Stimulated activated CD4-positive, alpha-beta T cell treated with anti-CD3 and anti-CD28 coated beads, Interleukin-1b, Interleukin-23, amount 100 ng/mL, for 1 hour (primary cell): ENCODE measurements at places on chromosomes 16 and 17.

- no peak for DNase-seq
These were observed 39.6 kb downstream of the ACTG1 start for GRCh38 chr17:81473019-81473418.

DNA sequence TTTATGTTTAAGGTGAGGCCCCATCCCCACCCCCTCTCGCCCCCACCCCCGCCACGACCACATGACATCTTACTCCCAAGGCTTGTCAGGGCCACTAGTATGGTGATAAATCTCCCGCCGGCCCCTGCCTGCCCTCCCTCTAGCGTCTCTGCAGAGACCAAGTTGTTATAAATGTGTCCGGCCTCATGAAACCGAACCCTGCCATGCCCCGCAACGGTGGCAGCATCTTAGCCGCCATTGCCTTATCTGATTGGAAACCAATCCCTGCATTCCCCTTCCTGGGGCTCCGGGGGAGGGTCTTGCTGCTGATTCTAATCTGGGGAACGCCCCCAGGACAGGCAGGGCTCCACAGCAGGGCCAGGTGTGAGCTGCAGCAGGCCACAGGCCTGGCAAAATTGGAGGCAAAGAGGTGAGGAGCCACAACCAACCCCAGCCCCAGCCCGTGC lies 352.4 kb downstream of the C16orf95 start:
- DNase-seq: no peak

GRCh38 chr17:12814718-12815117 lies 25.4 kb downstream of the ARHGAP44 start:
- DNase-seq: no peak

DNA sequence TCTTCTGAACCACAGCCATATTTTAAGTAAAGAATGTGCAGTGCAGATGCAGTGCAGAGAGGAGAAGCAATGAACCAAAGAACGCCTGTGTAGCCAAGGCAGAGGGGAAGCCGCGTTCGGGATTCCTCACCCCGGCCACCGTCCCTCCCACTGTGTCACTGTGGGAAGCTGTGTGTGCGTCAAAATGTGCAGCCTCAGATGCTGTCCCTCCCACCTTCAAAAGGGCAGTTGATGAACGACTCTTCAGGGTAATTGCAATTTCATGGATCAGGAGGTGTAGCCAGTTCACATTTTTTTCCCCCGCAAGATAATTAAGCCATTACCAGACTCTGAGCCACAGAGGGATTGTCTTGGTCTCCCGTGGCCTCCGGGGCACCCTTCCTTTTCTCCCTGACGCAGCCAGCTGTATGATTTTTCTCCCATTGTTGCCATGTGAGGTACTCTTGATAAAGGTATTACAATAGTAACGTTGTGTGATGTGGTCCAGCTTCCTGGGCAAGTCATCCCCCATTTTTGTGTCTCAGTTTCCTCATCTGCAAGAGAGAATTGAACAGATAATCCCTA lies 190.0 kb downstream of the FOXL1 start:
- no peak for DNase-seq

- no peak for DNase-seq
These were observed 6.4 kb upstream of the VEZF1 start for GRCh38 chr17:57994436-57994835.

DNA sequence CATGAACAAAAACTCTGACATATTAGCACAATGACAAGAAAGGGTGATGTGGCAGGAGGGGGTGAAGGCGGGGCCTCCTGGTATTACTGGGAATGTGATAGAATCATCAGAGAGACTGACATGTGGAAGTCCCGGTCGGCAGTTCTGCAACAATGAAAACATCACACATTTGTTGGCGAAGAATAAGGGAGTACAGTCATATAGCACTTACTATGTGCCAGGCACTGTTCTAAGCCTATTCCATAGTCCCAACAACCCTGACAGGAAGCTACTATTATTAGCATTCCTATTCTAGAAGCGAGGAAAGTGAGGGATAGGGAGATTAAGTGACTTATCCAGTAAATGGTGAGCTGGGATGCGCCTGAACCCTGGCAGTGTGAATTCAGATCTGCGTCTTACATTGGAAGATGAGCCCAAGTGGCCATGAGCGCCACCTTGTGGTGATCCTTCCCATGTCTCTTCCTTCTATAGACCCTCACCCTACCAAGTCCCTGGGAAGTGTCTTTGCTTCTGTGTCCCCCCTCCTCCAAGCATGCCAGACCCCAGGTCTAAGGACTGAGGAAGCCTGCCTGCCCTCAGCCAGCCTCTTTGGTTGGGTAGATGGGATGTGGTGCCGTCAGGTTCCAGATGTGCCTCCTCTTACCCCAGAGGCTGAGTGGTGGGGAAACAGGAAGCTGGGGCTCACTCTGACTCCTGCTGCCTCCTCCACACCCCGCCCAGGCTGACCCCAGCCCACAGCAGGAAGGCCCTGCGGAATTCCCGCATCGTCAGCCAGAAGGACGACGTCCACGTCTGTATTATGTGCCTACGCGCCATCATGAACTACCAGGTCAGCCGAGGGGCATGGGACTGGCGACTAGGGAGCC lies 14.0 kb downstream of the FMNL1 start:
- DNase-seq: peak; percentile 60

DNA sequence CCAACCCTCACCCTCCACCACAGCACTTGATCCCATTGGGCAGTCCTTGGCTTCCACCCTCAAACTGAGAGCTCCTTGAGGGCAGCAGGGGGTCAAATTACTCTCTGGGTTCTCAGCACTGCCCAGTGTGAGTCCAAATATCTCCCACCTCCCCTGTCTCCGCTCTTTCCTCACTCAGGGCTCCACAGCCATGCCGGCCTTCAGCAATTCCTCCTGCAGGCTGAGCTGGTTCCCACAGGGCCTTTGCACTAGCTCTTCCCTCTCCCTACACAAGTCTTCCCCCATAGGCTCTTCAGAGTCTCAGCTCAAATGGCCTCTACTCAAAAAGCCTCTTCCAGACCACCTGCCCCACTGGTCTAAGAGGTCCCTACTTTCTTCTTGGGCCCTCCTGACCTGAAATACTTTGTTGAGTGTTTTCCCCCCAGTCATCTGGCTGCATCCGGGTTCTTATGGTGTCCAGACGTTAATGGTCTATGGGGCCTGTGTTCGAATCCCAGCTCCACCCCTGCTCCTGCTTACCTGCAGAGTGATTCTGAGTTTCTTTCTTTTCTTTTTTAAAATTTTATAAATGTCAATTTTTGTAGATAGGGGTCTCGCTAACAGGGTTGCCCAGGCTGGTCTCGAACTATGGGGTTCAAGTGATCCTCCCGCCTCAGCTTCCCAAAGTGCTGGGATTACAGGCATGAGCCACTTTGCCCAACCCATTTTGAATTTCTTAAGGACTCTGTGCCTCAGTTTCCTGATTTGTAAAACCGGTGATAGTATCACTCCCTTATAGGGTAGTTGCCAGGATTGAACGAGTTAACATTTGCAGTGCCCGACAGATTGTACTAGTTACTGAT lies 973 bp upstream of the IL4R start:
- DNase-seq: no peak

DNA sequence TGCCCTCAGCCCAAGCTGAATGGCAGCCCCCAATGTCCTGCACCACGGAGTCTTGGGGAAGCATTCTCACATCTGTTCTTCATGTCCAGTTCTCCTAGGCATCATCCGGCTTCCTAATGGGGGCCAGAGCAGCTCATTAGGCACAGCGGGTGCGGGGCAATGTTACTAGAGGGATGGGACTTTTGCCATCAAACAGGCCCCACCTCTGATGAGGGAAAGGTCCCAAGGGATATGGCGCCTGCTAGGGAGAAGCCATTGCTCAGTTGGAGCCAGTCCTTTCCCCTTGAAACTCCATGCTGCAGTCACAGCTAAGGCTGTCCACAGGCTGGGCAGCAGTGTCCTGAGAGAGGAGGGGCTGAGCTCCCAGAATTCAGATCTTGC lies 1.7 kb upstream of the DPH1 start:
- no peak for DNase-seq

- no peak for DNase-seq
These were observed 50.8 kb downstream of the ZFHX3 start for GRCh38 chr16:72997141-72997542.

GRCh38 chr17:4634976-4635375 lies 6.5 kb downstream of the ALOX15 start:
- no peak for DNase-seq

- DNase-seq: no peak
These were observed 29.9 kb downstream of the PARN start for GRCh38 chr16:14600164-14600563.

- DNase-seq: no peak
These were observed 38.0 kb downstream of the FZD2 start for GRCh38 chr17:44595216-44595775.

DNA sequence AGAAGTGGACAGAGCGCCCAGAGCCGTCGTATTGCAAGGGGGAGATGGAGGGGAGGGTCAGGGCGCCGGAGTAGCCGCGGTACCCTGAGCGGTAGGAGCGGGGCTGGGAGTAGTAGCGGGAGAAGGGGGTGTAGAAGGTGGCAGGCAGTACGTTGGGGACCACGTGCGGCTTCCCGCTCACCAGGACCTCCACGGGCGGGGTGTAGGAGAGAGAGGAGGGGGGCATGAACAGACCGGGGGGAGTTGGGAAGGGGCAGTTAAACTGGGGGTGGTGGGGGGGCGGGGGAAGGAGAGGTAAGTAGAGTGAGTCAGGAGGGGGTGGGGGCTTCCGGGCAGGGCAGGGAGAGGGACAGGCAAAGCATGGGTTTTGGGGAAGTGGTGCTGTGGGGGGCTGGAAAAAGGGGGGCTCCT lies 16.8 kb downstream of the ST6GALNAC2 start:
- DNase-seq: no peak

DNA sequence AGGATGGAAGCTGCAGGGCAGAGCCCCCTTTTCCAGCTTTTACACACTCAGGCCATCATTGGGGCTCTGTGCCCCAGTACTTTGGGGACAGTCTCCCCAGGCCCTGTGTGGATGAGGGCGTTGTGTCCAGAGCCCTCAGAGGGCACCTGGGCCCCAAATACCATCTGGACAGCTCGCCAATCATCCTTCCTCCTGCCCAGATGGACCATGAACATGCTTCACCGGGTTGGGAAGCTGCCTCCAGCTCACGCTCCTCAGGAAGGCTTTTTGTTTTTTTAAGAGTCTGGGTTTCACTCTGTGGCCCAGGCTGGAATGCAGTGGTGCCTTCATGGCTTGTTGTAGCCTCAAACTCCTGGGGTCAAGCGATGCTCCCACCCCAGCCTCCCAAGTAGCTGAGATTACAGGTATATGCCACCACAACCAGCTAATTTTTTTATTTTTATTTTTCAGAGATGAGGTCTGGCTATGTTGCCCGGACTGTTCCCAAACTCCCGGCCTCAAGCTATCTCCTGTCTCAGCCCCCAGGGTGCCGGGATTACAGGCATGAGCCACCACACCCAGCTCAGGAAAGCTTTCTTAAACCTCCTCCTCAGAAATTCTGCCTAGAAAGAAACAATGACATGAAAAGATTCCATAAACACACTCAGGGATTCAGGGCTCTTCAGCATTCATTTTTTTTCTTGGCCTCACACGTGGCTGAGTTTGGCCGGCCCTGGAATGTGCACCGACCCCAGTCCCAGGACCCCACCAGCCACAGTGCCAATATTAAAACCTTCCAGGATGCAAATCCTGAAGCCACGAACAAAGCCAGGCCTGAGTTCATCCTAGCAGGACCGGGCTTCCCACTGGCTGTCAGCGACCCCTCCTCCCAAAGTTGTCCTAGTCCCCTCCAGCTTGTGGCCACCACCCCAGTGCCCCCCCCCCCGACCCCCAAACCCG lies 27.4 kb upstream of the ZNF423 start:
- DNase-seq: no peak

GRCh38 chr17:78341559-78342448 lies 18.1 kb downstream of the SOCS3 start:
- no peak for DNase-seq

GRCh38 chr16:17324451-17324850 lies 146.3 kb downstream of the XYLT1 start:
- DNase-seq: no peak

- DNase-seq: no peak
These were observed 6.1 kb upstream of the HNF1B start for GRCh38 chr17:37750768-37751475.

- no peak for DNase-seq
These were observed 2.0 kb downstream of the SLC46A1 start for GRCh38 chr17:28404007-28404406.

GRCh38 chr17:66837885-66838665 lies 3.2 kb downstream of the CACNG5 start:
- no peak for DNase-seq

DNA sequence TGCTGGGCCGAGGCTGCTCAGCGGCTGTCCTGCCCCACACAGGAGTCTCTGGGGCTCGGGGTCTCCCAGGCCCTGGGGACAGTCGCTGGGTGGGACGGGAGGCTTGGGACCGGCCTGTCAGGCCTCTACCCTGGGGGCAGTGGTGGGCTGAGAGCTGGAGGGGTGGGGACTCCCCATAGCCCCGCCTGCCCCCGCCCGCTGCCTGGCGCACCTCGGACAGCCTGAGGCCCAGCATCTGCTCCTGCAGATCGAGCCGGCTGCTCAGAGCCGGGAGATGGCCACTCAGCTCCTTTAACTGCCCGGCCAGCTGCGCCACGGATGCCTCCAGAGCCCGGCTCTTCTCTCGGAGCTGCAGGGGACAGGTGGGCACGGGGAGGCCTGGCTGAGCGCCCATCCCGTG lies 6.7 kb downstream of the PERCC1 start:
- DNase-seq: no peak

- DNase-seq: no peak
These were observed 64.4 kb upstream of the RASL10B start for GRCh38 chr17:35666967-35667532.

GRCh38 chr17:69339937-69340336 lies 13.0 kb upstream of the ABCA5 start:
- no peak for DNase-seq

DNA sequence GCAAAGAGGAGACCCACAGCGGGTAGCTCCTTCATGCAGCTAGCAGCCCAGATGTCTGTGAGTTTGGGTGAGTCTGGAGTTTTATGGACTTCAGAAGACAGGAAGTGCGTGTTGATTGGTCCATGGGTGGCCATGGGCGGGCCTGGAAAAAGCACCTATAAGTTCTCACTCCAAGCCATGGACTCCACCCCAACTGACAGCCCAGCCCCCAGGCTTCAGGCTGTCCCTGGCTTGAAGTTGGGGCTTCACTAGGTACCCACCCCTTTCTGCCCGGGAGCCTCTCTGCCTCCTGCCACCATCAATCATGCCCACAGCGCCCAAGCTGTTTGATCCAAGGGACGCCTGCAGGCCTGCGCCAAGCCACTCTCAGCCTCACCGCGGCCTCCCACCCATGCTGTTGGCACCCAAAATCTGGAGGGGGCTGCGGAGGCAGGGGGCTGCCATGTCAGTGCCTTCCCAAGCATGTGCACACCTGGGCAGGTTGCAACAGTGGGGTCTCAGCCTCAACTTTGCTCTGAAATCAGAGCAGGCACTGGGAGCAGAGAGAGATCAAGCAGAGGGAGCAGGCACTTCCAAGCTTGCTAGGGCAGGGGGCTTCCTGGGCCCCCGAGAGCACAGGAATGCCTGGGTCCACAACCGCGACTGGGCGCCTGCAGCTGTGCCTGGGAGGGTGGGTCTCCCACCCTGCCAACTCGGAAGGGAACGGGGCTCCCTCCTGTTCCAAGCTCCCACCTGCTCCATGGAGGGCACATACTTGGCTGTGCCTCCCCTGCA lies 1503.7 kb downstream of the CDH11 start:
- DNase-seq: no peak

GRCh38 chr17:80594431-80595269 lies 50.0 kb downstream of the RPTOR start:
- DNase-seq: no peak

- no peak for DNase-seq
These were observed 15.8 kb downstream of the WDR45B start for GRCh38 chr17:82632451-82632850.

- DNase-seq: no peak
These were observed 125.7 kb downstream of the MRM1 start for GRCh38 chr17:36727052-36727451.

GRCh38 chr16:87206646-87207451 lies 110.3 kb downstream of the C16orf95 start:
- DNase-seq: no peak
